NCI-H2029 (cell line): ENCODE measurements at places on chromosomes 4 and X.
A peak's percentile ranks its signal among the peaks of the same experiment; 100 is the strongest.

GRCh38 chr4:148192526-148192925, 249.7 kb downstream of the NR3C2 start:
- DNase-seq, result no peak

GRCh38 chr4:82524570-82525152, 37.1 kb downstream of the TMEM150C start:
- peak; percentile 14 for DNase-seq

DNA sequence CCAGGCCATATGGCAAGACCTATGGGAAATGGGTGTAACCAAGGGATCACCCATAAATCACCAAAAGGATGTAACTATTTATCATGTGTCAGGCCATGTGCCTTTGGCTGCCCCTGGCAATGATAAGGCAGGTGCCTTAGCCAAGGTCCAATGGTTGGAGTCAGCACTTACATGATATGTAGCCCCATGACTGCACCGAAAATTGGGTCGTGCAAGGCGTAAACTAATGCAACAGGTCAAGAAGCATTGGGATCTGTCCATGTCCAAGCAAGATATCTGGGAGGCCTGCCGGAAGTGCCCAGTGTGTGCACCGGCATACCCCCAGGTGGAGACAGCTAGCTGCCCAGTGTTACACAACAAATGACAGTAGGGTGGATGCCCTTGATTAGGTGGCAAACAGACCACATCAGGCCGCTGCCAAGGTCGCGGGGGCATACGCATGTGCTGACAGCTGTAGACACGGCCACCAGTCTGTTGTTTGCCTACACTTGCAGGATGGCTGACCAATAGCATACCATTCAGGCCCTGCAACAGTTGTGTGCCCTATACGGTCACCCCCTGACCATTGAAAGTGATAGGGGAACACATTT, 698.2 kb upstream of the AGA start:
- DNase-seq, result no peak

- peak; percentile 19 for DNase-seq
These were observed at the start of gene NDNF for GRCh38 chr4:121072224-121073003. TSS of gene NDNF (minus strand) at chr4:121072535. CDS start at chr4:121045837, 26,698 bp downstream.

DNA sequence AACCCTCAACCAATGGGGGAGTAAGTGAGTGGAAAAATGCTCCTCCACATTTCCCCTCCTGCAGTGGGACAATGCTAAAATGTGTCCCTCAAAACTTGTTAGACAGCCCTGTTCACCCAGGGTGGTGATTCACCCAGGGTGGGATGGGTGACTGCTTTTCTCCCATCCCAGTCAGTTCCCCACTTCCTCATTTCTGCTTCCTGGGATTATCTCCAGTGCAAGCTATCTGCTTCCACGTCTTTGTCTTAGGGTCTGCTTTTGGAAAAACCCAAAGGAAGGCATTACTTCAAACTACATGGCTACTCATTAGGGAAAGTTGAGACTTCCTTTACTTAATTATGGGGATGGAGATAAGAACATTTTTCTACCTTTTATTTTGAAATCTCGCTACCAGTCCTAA, 45.5 kb downstream of the ETNPPL start:
- no peak for DNase-seq

GRCh38 chr4:107834241-107834794, 9.6 kb downstream of the SGMS2 start:
- no peak for DNase-seq

- peak; percentile 13 for DNase-seq
These were observed 14.1 kb downstream of the RAB40AL start for GRCh38 chrX:102950908-102951866.

DNA sequence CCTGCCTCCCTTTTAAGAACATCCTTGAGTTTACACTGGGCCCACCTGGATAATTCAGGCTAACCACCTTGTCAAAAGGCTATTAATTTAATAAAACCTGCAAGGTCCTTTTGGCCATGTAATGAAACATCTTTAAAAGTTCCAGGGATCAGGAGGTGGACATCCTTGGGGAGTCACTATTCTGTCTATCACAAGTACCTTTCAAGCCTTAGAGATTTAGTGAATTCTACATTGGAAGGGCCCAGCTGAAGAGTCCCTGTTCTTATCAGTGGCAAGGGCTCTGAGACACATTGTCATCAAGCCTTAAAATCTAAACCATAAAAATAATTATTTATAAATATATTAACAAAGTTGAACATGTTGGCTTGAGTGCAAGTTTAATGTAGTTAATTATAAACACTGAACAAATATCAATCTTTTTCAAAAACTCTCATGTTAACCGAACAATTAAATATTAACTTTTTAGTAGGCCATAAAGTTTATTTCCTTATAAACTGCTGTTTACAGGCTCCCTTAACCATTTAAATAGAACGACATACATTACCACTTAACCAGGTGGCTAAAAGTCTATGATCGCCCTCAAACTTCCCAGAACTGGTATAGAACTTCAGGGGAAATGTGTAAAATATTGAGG, 104.4 kb upstream of the CBR4 start:
- no peak for DNase-seq

DNA sequence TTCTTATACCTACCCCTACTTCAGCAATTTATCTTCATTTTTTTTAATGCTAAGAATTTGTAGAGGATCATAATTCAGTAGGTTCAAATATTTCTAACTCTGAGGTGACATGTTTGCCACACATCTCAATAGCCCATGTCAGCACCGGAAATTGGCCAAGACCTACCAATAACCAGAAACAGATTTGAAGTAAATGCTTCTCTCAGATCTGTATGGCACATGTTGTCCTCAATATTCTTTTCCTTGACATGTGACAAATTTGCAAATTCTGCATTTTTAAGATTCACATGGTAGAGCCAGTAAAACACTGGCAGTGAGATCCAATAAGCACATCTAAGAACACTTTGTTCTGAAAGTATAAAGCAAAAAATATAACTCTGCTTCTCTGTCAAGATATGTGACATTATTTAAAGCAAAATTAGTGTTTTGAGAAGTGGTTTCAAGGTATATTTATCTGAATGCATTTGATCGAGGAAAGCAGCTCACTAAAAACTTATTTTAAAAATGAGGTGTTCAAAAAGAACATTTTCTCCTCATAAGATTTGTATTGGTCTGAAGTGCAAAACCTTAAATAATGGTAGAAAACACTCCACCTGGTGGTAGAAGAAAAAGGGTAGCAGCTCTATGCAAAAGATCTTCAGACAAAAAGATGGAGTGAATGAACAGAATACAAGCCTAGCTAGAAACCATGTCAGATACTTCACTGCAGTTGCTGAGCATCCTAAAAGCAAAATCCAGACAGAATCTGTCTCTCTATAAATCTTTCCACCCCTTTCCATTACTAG, 513.8 kb upstream of the FAM241A start:
- DNase-seq, result no peak

DNA sequence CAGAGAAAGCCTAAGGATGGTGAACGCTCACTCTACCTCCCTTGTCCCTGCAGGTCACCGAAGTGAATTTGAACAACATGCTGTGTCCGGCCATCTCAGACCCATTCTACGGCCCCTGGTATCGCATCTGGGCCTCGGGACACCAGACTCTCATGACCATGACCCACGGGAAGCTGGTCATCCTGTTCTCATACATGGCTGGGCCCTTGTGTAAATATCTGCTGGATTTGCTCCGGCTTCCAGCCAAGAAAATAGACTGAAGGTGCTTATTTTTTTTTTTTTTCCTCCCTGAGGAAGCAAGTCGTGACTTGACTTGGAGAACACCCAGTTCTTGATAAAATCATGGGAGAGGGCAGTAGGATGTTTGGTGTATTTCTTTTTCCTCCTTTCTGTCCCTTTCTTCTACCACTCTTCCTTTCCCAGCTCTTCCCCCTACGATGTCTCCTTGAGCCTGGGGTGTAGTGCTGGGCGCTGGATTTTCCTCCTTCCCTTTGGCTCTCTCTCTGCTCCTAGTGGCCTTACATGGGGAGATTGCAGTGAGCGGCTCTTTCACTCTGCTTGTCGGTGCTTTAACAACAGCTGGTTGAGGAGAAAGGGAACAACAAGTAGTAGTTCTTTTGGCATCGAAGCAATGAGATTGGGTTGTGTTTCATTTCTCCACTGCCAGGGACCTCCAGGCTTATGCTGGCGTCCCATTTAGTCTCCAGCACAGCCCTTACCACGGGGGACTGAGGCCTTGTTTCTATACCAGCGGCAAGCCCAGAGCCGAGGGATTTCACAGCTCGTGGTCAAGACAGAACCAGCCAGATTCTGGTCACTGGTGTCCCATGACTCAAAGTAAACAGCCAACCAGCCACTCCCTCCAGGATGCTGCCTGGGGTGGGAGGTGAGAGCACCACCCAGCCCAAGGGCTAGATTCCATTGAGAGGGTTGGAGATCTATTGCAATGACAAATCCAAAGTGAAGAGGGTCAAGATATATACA, 144.4 kb downstream of the AMMECR1 start:
- DNase-seq, result no peak

DNA sequence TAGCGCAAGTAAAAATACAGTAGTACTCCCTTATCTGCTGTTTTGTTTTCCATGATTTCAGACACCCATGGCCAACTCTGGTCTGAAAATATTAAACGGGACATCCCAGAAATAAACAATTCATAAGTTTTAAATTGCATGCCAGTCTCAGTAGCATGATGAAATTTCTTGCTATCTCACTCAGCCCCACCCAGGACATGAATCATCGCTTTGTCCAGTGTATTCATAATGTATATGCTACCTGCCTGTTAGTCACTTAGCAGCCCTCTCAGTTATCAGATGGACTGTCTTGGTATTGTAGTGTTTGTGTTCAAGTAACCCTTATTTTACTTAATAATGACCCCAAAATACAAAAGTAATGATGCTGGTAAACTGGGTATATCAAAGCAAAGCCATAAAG, 158.2 kb upstream of the DDIT4L start:
- DNase-seq, result no peak

DNA sequence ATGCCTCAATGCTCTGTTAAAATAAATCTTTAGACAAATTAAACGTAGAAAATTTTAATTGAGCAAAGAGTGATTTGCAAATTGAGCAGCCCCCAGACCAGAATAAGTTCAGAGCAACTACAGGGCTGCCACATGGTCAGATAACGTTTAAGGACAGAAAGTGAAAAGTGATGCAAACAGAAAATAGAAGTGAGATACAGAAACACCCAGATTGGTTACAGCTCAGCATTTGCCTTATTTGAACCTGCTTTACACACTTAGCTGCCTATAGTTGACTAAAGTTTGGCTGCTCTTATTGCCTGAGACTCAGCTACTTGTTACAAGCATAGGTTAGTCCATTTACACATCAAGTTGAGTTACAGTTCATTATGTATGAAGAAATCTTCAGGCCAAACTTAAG, 1800.8 kb upstream of the PCDH10 start:
- no peak for DNase-seq

DNA sequence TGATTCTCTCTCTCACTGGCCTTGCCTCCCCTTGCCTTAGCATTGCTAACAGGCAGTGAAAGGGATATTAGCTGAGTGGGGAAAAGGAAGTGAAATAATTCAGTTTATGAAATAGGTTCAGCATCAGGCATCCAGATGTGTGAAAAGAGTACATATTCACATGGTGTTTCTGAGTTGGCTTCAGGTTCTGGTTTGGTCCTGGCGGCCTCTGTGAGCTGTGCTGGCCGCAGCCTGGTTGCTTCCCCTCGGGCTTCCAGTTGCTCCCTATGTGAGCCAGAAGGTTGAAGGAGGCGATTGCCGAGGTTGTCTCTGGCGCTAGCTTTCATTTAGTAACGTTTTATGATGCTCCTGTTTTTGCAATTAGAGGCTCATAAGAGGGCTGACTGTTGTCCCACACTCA, 99.1 kb upstream of the TLR2 start:
- no peak for DNase-seq

- DNase-seq, result no peak
These were observed 95.9 kb upstream of the DUSP21 start for GRCh38 chrX:44747969-44748368.

DNA sequence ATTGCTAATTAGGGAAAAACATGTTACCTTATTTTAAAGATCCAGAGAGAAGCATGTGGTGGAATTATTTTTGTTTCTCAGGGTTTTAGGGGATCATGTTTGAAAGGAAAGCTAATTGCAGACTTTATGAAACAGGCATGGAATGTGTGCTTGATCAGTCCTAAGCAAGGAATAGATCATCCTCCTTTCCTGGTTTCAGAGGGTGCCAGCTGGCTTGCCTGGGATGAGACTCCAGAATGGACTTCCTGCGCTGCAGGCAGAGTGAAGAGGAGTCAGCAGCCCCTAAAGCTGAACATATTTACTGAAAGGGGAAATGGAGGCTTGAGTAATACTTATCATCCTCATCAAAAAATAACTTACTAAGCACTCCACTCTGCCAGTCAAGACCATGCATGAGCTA, 13.3 kb downstream of the FGF5 start:
- no peak for DNase-seq

- DNase-seq, result no peak
These were observed 87.2 kb upstream of the C4orf50 start for GRCh38 chr4:6105311-6105911.

DNA sequence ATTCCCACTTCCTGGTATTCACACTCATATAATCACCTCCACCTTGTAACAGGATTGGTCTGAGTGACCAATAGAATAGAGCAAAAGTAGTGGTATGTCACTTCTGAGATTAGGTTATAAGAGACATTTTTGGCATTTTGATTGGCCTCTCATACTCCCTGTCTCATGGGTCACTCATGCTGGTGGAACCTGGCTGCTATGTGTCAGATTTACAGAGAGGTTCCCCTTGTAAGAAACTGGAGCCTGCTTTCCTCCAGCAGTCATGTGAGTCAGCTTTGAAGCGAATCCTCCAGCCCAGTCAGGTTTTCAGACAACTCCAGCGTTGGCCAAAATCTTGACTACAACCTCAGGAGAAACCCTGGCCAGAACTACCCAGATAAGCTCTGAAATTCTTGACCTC, 2.6 kb upstream of the OTUD4 start:
- DNase-seq, result no peak

GRCh38 chr4:174813292-174813691, 15.8 kb downstream of the GLRA3 start:
- no peak for DNase-seq

DNA sequence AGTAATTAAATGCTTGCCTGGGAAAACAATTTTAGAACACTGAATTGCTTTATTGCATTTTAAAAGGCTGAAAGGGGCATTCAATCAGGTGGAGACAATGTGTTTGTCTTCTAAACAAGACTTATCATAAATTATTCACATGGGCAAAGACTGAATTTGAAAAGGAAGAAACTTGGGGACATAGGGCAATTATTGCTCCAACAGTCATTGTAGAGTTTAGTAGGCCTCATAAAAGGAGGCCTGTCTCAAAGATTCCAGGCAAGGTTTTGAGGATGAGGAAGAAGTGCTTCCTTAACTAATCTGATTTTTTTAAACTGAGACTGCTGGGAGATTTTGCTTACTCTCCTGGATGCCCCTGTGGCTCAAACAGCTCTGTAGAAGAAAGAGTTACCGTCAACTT, 174.4 kb upstream of the RPS6KA3 start:
- DNase-seq, result no peak
